ENCODE measurements at places on chromosomes 11 and 22.

DNA sequence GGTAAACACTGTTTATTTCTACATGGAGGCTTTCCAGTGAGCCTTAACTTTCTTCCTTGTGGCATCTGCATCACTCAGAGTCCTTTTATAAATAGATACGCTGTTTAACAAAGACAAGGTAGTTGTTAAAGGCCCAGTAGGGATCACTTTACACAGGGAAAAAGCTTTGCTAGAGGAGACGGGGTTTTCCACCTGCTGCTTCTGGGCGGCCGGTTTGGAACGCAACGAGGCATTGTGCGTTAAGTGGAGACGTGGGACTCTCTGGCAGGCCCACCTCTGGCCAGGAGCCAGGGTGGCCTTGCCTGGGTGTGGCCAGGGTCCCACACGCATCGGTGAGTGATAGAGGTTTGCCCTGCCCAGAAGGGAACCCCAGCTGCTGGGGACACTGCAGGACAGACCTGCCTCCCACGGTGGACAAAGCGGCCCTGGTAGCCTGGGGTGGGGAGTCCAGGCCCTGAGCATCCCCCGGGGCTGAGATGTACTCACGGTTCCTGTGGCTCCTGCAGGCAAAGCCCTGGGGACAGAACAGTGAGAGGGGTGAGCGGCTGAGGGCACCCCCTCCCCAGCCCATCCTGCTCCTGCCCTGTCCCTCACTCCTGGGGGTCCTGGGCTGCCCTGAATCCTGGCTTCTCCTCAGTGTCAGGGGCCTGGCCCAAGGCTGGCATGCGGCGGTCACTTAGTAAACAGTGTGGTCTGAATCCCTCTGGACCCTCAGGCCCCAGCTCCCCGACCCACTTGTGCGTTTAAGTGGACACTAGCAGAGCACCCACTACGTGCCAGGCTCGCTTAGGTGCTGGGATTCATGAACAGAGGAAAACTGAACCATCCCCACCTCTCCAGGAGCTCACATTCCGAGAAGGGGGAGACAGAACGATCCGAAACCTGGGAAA, 4.2 kb downstream of the IL17REL start:
- no peak for DNase-seq

GRCh38 chr22:35930933-35931332, 97.7 kb downstream of the RBFOX2 start:
- DNase-seq: no peak

GRCh38 chr22:26382782-26383181, 46.3 kb upstream of the ASPHD2 start:
- DNase-seq: no peak

- DNase-seq: no peak
Observed at GRCh38 chr11:22879630-22880029, 19.4 kb upstream of the CCDC179 start.

DNA sequence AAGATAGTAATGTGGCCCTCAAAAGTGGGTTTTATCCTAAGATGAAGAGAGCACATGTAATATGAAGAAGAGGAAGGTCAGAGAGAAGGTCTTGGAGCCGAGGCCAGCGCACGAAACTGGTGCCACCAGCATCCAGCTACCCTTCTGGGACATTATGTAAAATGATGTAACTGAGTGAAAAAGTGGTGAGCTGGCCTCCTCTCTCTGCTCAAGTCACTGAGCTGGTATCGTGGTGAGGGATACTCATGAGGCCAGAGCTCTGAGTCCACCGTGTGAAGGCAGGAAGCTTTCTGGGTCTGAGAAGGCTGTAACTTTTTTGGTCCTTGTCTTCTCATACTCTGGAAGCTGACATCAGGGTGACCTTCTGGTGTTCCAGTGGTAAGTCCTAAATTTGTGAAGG, 25.1 kb downstream of the RNF185 start:
- DNase-seq: no peak

GRCh38 chr11:121533601-121534000, 80.8 kb upstream of the SORL1-AS1 start:
- no peak for DNase-seq

GRCh38 chr11:88061111-88061510, 114.1 kb downstream of the RAB38 start:
- DNase-seq: no peak

- DNase-seq: no peak
Observed at GRCh38 chr22:48670731-48671130, 1156.9 kb downstream of the BRD1 start.

GRCh38 chr11:43555816-43556611, 124.5 kb upstream of the HSD17B12 start:
- no peak for DNase-seq

DNA sequence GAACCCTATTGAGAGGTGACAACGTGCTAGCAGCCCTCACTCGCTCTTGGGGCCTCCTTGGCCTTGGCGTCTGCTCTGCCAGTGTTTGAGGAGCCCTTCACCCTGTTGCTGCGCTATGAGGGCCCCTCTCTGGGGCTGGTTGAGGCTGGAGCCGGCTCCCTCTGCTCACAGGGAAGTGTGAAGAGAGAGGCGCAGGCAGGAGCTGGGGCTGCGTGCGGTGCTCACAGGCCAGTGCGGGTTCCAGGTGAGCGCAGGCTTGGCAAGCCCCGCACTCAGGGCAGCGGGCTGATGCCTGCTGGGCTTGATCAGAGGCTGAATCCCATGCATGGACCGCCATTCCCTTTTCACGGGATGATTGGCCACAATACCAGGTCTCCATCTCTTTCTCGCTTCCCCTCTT, 90.7 kb downstream of the DLG2 start:
- no peak for DNase-seq

- no peak for DNase-seq
Observed at GRCh38 chr11:100831929-100832494, 144.9 kb downstream of the ARHGAP42 start.

DNA sequence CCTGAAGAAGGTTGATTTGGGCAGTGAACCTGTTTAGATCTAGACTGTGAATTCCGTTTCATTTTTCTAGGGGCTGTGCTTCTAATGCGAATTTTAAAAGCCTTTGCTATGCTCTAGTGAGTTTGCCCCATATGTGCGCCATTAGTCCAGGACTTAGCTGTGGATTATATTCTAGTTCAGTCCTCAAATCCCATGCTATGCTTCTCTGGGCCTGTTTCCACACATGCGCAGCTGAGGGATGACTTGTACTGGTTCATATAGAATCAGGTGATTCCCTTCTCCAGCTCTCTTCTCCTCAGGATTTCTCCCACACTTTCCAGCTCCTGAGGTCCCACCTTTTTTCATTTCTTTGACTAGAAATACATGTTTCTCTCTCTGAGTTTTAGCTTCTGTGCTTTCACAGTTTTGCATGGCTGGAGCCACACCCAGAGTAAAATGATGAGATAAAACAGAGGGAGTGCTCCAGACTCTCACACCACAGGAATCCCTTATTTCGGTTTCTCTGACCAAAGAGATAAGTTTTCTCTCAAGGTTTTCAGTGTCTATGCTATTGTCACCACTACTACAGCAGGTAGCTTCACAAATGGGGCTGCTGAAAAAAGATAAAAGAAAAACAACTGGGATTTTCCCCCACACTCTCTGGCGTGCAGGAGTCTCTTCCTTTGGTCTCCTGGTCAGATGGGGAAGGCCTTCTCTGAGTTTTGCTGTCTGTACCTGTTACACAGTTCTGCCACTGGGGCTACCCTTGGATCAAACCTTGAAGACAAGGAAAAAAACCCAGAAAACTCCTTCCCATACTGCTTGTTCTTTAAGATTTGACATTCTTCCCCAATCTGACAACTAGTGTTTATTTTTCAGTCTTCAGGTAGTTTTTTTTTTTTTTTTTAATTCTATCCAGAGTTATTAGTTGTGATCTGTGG, 96.2 kb upstream of the TEAD1 start:
- no peak for DNase-seq

DNA sequence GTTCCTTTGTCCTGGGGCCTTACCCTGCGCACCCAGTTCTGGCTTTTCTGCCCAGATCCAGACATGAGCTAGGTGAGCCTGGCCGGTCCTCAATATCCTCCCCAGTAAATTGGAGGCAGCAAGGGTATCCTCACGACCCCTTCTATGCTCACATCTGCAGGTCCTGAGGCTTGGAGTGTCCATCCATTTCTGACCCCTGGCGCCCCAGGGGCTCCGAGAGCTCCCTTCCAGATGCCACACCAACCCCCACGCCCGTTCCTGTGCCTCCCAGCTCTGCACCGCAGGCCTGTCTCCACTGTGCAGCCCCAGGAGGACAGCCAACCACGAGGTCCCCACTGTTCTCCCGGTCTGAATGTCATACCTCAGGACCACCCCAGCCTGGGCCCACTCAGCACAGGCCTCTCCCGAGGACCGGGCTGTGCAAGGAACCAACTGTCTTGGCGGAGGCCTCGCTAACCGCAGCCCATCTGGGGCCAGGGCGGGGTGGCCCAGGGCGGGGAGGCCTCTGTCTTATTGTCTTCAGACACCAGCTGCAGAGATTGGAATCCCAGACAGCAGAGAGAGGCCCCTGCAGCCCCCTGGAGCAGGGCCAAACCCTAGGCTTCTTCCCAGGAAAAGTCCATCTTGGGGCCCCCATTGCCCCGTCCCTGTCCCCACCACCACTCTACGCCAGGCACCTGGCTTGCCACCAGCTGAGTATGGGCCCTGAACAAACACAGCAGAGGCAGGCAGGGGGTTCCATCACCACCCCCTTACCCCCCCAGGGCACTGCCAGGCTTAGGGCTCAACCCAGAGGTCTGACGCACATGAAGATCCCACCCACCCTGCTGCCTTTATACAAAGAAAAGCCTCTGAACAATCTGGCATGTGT, 39.3 kb downstream of the ALX4 start:
- DNase-seq: no peak

GRCh38 chr22:44411226-44412135, 86.6 kb downstream of the RTL6 start:
- DNase-seq: no peak

DNA sequence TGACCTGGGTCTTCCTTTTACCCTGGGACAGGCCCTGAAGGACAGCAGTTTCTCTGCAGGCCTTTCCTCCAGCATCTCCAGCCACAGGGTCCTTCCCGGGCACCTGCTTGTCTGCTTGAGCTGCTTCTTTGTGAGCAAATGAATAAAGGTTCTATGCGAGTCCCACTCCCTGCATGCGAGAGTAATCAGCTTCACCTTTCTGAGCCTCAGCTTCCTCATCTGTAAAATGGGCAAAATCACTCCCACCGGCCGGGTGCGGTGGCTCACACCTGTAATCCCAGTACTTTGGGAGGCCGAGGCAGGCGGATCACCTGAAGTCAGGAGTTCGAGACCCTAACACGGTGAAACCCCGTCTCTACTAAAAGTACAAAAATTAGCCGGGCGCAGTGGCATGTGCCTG, 31.1 kb downstream of the IFT27 start:
- no peak for DNase-seq

- no peak for DNase-seq
Observed at GRCh38 chr22:36369922-36370791, 17.6 kb downstream of the MYH9 start.

- no peak for DNase-seq
Observed at GRCh38 chr11:79414041-79414440, 26.8 kb downstream of the TENM4 start.

Measured in activated CD4-positive, alpha-beta T cell treated with anti-CD3 and anti-CD28 coated beads for 1 hour (primary cell).